Activated naive CD4-positive, alpha-beta T cell treated with Interleukin-2 at 50 U/mL for 16 hours (primary cell): ENCODE measurements at places on chromosomes 13 and 19.

- no peak for DNase-seq
Observed at GRCh38 chr19:1000591-1001537, 645 bp downstream of the GRIN3B start.

DNA sequence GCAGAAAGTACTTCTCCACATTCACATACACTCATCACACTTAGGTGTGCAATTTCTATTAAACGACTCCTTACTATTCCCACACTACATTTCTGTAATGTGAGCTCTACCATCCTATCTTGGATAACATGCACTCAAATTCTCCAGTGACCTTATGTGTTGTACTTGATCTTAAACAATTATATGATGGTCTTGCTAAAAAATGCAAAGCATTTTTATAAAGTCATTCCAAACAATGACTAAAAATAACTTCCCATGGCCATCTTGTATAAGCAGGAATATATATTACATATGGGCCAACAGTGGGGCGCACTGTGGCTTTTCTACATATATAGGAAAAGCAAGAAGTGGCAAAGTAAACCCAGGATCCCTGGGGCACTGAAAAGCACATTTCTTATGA, 155.5 kb downstream of the FLT1 start:
- DNase-seq = no peak

GRCh38 chr19:46601318-46602224, at the start of gene CALM3:
Gene CALM3 (plus strand): TSS chr19:46601330. CDS start chr19:46601435, 105 bp downstream.
- DNase-seq = no peak

DNA sequence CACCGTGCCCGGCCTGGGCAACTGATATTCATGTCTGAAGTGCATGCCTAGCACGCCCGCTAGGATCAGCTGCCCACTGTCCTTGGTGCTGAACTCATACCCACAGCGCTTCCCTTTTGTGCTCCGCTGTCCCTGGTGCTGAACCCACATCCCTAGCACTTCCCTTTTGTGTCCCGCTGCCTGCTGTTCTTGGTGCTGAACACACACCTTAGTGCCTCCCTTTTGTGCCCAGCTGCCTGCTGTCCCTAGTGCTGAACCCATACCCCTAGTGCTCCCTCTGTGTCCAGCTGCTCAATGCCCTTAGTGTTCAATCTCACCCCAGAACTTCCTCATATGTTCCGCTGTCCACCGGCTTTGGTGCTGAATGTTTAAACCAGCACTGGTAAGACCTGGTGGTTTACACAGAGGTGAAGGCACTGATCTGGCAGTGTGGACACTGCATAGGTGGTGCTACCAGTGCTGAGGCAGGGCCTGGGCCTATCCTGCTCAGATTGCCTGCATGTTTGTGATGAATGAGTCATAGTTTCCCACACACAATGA, 26.3 kb upstream of the SIGLEC11 start:
- peak; percentile 74 for DNase-seq

GRCh38 chr13:79810018-79810417, 329.1 kb downstream of the NDFIP2 start:
- no peak for DNase-seq

GRCh38 chr19:40762754-40763470, 11.9 kb downstream of the SNRPA start:
- DNase-seq = no peak
